ENCODE measurements at places on chromosomes 5 and 9.

GRCh38 chr9:114190563-114190905 is 35.2 kb downstream of the COL27A1 start:
- DNase-seq, result no peak

- no peak for DNase-seq
These were observed 369.9 kb upstream of the DAB2 start for GRCh38 chr5:39794513-39795210.

- DNase-seq, result no peak
These were observed 156.8 kb downstream of the MACROH2A1 start for GRCh38 chr5:135242021-135242865.

GRCh38 chr5:10275991-10276390 is 25.9 kb downstream of the CCT5 start:
- DNase-seq, result no peak

- no peak for DNase-seq
These were observed 26.3 kb downstream of the SPZ1 start for GRCh38 chr5:80346055-80346454.

GRCh38 chr9:16904655-16905054 is 34.2 kb upstream of the BNC2 start:
- DNase-seq, result no peak

DNA sequence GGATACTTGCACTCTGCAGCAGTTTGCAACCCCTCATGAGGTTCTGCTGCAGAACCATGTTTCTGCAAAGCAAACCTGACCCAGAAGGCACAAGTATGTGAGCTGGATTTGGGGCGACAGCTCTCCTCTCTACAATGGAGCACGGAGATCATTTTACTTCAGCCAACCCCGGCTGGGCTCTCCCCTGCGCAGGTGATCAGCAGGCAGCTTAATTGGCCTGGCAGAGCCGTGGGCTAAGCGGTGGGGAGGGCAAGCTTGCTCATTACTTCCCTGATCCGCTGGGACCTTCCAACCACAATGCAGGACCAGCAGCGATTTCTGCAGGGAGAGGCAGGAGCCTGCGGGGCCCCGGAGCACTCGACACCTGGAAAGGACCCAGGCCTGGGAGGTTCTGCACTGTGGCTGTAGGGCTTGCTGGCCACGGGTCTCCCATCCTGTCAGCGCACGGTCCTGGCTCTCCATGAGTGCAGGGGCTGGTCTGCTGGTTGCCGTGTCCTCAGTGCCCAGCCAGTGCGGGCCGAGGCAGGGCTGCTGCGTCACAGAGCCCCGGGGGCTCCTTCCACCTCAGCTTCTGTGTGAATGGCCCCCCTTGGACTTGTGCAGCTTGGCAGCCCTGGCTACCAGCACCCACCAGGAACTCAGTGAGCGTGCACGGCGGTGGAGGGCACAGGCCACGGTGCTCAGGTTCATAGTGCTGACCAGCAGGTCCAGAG is 51.8 kb upstream of the RAPGEF1 start:
- DNase-seq, result no peak

DNA sequence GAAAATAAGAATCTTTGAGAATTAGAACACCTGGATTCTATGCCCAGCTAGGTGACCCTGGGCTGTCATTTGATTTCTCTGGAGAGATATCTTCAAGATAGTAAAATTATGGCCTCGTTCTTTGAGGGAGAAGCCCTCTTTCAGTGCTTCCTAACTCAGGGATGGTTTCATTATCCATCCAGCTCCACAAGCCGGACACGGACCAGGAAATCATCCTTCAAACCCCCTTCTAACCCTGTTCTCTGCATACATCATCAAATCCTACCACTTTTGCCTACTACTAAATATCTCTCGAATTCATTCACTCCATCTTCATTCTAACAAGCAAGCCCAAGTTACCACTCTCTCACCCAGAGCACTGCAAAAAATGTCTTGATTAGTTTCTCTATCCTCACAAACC is 57.2 kb downstream of the MAPKAP1 start:
- no peak for DNase-seq

DNA sequence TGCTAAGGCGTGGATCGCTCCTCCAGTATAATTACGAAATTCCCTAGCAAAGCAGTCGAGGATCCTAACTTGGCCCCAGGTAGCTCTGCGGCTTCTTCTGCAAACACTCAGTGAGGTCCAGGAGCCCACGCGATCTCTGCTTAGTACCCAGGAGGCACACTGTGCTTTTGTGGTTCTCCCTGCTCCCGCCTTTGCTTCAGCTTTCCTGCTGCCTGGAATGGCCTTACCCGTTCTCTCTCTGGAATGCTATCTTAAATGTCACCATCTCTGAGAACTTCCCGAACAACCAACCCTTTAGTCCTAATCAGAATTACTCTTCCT is 639 bp downstream of the INVS start:
- DNase-seq, result no peak

Measured in stimulated activated CD4-positive, alpha-beta T cell treated with anti-CD3 and anti-CD28 coated beads, TNF-alpha, amount 100 ng/mL, for 24 hours (primary cell).